Activated CD4-positive, alpha-beta T cell treated with anti-CD3 and anti-CD28 coated beads for 36 hours (primary cell): ENCODE measurements at places on chromosomes 12 and 14. TPM values are rescaled to one million over a fixed set of nuclear protein-coding genes. Genes with fewer than 3 reads are reported as not detected.

Gene GDF11
- total RNA-seq: 7.5 TPM

Gene RERG
- total RNA-seq: not detected

- peaks cover 2% of the 10 kb centered on the region for H3K27me3 ChIP-seq
- DNase-seq: no peak
- H3K4me1 ChIP-seq: peaks cover 12% of the 10 kb centered on the region
- H3K4me3 ChIP-seq: no peak overlapping the region
- H3K27ac ChIP-seq: no peak overlapping the region
- no peaks in the 10 kb centered on the region for H3K36me3 ChIP-seq
Measured at GRCh38 chr12:24760606-24761378, 188.1 kb downstream of the BCAT1 start.

DNA sequence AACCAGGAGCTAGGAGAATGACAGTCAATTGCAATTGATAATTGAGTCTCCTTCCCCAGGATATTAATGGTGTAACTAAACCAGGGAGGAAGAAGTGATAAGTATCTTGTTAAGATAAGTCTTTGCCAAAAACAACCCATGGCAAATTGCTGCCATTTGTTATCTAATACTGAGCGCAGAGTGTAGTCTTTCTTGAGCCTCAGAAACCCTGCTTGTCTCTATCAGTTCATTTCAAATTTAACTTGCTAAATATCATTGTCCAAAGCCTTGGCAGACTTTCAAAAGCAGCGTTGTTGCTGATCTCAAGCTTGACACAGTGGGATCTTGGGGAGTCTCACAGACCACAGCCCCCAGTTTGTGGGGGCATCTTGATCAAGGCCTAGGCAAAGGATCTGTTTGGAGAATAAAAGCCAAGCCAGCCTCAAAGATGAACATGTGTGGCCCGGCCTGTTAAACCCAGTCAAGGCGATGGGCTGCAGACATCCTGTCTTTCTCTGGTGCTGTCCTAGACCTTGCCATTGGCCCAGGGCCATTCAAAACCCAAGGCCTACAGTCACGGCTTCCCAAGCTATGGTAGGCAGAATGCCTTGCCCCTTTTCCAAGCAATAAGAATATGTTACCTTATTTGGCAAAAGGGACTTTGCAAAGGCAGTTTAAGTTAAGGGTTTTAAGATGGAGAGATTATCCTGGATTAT, 164.2 kb downstream of the CHST11 start:
- peaks cover 3% of the 10 kb centered on the region for H3K36me3 ChIP-seq
- H3K27ac ChIP-seq: no peak overlapping the region
- H3K4me3 ChIP-seq: no peak overlapping the region
- H3K4me1 ChIP-seq: peaks cover 17% of the 10 kb centered on the region
- H3K27me3 ChIP-seq: no peaks in the 10 kb centered on the region

DNA sequence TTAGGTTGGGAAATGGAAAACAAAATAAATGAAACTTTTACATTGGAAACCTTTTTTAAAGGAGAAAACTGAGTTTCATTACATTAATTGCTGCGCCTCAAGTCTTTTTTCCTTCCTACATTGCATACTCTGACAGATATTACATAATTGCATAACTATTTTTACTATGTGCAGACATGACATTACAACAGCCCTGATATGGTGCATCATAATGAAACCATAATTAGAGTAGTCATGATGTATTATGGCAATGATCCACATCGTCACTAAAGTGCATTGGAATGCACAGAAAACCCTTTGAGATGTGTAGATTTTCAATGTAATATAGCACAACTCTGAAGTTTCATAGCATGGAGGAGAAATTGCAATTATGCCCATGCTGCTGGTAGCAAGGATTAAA, 217.8 kb upstream of the NPAS3 start:
- no peaks in the 10 kb centered on the region for H3K36me3 ChIP-seq
- no peaks in the 10 kb centered on the region for H3K4me1 ChIP-seq
- no peak for DNase-seq
- peaks cover 4% of the 10 kb centered on the region for H3K27me3 ChIP-seq
- H3K27ac ChIP-seq: no peak overlapping the region
- H3K4me3 ChIP-seq: no peak overlapping the region

DNA sequence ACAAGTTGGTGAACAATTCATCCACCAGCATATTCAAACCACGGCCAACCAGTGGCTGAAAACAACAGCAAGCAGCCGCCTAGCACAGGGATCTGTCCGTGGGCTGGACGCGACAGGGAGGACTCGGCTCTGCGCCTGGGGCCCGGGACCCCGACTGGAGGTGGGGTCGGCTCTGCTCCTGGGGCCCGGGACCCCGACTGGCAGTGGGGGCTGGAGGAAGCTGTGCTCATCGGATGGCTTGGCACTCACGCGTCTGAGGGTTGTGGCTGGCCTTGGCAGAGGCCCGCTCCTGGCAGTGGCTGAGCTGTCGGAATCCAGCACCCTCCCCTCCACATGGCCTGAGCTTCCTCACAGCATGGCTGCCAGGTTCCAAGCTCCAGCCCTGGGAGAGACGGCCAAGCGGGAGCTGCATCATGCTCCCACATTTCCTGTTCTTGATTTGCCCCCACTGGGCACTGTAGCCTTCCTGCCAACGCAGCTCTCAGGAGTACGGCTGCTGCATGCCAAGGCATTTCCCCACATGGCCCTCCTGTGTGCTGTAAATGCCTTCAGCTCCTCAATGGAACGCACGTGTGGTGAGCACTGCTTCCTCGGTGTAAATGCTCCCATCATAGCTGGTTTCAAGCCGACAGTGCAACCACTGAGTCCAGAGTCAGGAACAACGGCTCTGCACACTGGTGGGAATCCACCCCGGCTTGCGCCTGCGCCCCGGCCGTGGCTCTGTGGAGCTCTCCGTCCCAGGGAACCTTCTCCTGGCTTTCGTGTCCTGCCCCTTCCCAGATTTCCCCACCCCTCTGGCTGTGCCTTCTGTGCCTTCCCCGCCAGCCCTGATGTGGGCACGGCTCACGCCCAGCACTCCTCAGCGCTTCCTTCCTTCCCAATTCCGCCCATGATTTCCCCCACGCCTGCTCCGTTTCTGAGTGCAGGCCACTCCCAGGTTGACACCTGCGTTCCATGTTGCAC, 7.3 kb upstream of the GALNT9 start:
- no peak for DNase-seq
- peaks cover 27% of the 10 kb centered on the region for H3K27me3 ChIP-seq
- no peaks in the 10 kb centered on the region for H3K36me3 ChIP-seq
- H3K4me1 ChIP-seq: no peaks in the 10 kb centered on the region
